ENCODE measurements at places on chromosomes 2 and 18. TPM values are rescaled to one million over a fixed set of nuclear protein-coding genes. Genes with fewer than 3 reads are reported as not detected.

The NXPH2 gene
- not detected for total RNA-seq

The SLC5A7 gene
- 0.20 TPM for total RNA-seq

The PCGF1 gene
- total RNA-seq = 35.3 TPM

The FEV gene
- not detected for total RNA-seq

GRCh38 chr2:40370007-40370395, 81.9 kb downstream of the SLC8A1 start:
- DNase-seq = no peak

- DNase-seq = no peak
These were observed 49.4 kb downstream of the AQP12A start for GRCh38 chr2:240741091-240741490.
